GOT3 (cell line): ENCODE measurements at places on chromosomes 7 and 10.
A peak's percentile ranks its signal among the peaks of the same experiment; 100 is the strongest.

GRCh38 chr7:447523-447922 is 72.1 kb downstream of the PDGFA start:
- DNase-seq = no peak

DNA sequence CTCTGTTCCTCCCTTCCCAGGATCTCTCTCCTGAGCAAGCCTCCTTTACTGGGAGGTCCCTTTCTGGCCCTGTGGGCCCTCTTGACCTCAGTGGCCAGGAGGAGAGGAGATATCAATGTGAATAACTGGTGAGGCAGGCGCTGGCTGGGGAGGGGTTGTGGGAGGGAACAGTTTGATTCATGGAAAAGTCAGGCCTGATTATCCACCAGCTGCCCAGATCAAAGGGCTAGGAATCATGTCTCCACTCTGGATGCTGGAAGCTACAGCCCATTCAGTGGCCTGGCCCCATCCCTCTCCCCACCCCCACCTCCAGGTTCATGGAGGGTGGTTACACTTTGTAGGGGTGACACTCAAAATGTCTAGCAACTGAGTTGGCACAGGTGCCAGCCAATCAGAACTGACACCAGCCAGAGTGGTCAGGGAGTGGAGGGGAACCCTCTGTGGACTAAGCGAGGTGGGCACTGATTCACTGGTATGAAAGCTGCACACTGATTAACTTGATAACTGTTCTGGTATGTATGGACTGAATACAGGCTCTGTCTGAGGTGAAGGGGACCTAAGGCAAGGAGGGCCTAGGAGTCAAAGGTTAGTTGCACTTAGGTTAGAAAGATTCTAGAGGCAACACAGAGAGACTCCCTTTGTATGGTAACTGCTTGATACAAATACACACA is 4.8 kb downstream of the PRRT4 start:
- DNase-seq = no peak

GRCh38 chr10:84158550-84158949 is 15.1 kb upstream of the GPR15LG start:
- no peak for DNase-seq

DNA sequence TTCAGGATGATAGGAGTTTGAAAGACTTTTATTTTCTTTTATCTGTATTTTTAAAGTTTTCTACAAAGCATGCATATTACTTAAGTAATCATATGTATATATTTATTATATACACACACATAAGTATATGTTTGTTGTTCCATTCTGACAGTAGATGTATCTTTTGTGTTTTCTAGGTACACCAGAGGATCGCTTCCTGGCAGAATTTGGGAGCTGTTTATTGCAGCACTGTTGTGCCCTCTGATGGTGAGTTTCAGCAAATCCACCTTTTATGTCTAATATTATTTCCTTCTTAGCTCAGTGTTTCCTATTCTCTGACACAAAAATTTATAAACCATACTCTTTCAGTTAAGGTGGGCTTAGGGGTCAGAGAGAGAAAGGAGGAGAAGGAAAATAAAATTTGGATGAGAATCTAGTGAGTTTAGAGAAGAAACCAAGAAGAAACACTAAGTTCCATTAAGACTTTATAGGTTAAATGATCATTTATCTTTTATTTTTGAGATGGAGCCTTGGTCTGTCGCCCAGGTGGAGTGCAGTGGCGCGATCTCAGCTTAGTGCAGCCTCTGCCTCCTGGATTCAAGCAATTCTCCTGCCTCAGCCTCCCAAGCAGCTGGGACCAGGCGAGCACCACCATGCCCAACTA is 59.2 kb upstream of the OIT3 start:
- DNase-seq = no peak

DNA sequence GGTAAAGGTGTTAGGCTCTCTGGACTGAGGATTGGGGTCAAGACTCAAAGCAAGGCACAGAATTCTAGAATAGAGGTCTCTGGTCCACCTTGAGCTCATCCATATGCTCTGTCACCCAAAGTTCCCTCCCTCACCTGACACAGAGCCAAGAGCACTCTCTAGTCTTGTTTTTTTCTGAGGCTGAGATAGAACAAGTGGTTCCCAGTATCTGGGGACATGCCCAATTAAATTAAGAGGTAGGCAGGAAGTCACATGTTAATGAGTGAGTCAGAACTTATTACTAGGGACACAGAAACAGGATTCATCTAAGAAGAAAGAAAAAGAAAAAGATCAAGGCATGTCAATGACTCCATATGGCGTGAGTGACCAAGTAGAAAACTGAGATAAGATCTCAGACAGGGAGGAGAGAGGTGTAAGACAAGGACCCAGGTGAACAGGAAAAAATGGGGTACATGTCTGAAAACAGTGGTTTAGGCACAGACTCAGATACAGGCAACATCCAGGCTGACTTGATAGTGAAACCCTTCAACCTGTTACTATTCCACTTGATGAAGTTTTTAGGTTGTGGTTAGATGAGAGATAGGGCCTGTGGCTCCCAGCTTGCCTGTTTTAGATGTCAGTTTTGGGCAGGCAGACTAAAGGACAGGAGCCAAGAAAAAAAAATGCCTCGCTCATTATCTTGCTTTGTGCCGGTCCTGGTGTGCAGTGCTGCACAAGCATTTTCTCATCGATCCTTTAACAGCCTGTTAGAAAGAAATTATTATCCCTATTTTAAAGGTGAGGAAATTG is 609.9 kb downstream of the CCSER2 start:
- DNase-seq = no peak

GRCh38 chr7:29684787-29685650 is 121.3 kb upstream of the WIPF3 start:
- peak; percentile 23 for DNase-seq

GRCh38 chr7:143507094-143507518 is 29.4 kb downstream of the TAS2R41 start:
- no peak for DNase-seq

DNA sequence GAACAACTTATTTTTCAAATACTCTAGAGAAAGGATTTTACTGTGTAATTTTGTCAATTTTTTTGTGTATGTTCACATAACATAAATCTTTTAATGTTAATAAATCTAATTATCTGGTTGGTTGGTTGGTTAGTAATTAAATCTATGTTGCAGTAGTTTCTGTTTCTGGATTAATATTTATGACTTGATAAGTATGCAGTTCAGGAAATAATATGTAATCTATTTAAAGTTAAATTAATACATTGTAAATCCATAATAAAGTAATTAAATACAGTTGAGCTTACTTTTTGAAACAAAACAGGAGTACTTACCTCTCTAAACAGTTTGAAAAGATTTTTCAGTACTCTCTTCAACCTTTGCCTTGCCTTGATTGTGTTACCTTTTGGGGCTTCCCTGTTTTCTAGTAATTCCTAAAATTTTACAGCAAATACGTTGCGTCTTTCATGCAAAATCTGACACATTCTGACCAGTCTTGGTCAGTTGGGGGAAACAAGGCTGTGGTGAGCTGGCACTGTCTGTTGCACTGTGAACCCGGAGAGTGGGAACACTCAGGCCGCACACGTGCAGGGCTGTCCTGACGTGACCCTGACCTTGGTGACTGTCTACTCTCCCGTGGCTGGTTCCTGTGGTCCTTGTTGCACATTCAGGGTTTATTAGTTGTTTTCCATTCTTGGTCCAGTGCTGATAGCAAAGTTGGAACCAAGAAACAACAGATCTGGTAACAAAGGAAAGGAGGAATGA is 45.6 kb upstream of the FGL2 start:
- no peak for DNase-seq

- DNase-seq = no peak
Measured at GRCh38 chr7:47181746-47182361, 400.1 kb downstream of the TNS3 start.

- no peak for DNase-seq
Measured at GRCh38 chr10:86172301-86172700, 194.3 kb downstream of the GRID1 start.

DNA sequence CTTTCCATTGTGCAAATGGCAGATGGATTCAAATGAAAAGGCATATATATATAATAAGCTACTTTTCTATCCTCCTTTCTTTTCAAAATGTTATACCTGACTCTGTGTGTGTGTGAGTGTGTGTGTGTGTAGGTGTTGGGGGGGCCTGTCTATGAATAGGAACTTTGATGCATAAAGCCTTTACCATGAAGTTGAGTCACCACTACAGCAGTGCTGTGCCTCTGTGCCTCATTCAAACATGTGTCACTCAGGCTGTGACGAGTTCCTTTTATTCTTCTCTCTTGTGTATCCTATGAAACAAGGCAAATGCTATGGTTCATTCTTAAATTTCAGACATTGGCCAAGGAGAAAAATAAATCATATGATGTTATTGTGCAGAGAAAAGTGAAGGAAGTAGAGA is 52.7 kb upstream of the DKK1 start:
- no peak for DNase-seq
